Placental pericyte (primary cell): ENCODE measurements at places on chromosomes 6 and 20. TPM values are rescaled to one million over a fixed set of nuclear protein-coding genes. Genes with fewer than 3 reads are reported as not detected.

The ADGRF4 gene
- 0.22 and 0.29 TPM in 2 replicates for total RNA-seq

The RSPH3 gene
- total RNA-seq: 7.0 and 7.3 TPM in 2 replicates

The NINL gene
- total RNA-seq: 7.2 and 13.3 TPM in 2 replicates

The BCAS4 gene
- total RNA-seq: 7.0 and 17.5 TPM in 2 replicates

The TGM3 gene
- total RNA-seq: not detected in 2 replicates

The MAP1LC3A gene
- total RNA-seq: 13.6 and 14.5 TPM in 2 replicates

The KCNB1 gene
- total RNA-seq: under 0.01 TPM in 1 of 2 replicates, not detected in the other

The SLCO4A1 gene
- total RNA-seq: 0.44 and 6.6 TPM in 2 replicates

The BYSL gene
- 15.1 and 18.6 TPM in 2 replicates for total RNA-seq

The DOK5 gene
- 0.14 and 0.66 TPM in 2 replicates for total RNA-seq

The COL9A3 gene
- 0.43 TPM in 1 of 2 replicates, not detected in the other for total RNA-seq

The LAMA5 gene
- total RNA-seq: 53.8 and 64.3 TPM in 2 replicates

The FUT9 gene
- not detected in 2 replicates for total RNA-seq

The SLC22A2 gene
- not detected in 2 replicates for total RNA-seq

The KHDRBS2 gene
- total RNA-seq: not detected in 2 replicates

The RIMS1 gene
- total RNA-seq: 0.29 TPM in 1 of 2 replicates, not detected in the other

The SIRPD gene
- not detected in 2 replicates for total RNA-seq

The CDH26 gene
- total RNA-seq: not detected in 2 replicates

The TLDC2 gene
- total RNA-seq: not detected in 2 replicates

The POM121L2 gene
- not detected in 2 replicates for total RNA-seq

The DYNLT2 gene
- total RNA-seq: 1.1 and 1.3 TPM in 2 replicates

The MMUT gene
- 12.6 and 16.6 TPM in 2 replicates for total RNA-seq

The MC3R gene
- total RNA-seq: not detected in 2 replicates

The BACH2 gene
- 0.29 and 1.3 TPM in 2 replicates for total RNA-seq

The CLPSL1 gene
- not detected in 2 replicates for total RNA-seq

The CYP39A1 gene
- 0.22 and 6.3 TPM in 2 replicates for total RNA-seq

The LGSN gene
- total RNA-seq: 0.22 TPM in 1 of 2 replicates, not detected in the other

The KCNG1 gene
- total RNA-seq: 24.9 and 61.6 TPM in 2 replicates

The NT5E gene
- total RNA-seq: 142 and 712 TPM in 2 replicates
